Cortex of kidney (tissue), 1 donor: ENCODE measurements at places on chromosomes 7 and 10.

- DNase-seq, result no peak
Observed at GRCh38 chr10:123966896-123967231, 75.3 kb upstream of the CPXM2 start.

- no peak for DNase-seq
Observed at GRCh38 chr10:34628174-34628796, 186.8 kb downstream of the PARD3 start.

- DNase-seq, result no peak
Observed at GRCh38 chr10:102735065-102735562, 8.6 kb upstream of the WBP1L start.

DNA sequence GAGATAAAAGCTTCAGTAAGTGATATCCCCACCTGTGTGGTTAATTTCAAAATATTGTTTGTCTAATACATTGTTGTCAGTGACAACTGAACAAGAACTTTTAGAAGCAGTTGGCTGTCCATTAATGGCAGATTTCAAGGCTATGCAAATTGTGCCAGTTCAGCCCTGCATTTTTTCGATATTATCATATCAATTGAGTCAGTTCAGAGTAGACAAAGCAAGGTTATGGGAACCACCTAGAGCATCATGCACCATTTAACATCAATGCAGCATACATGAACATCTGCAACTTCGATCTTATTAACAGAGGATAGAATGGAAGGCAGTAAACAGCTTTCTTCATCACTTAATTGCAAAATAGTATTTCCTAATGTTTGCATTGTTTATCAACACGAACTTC is 180.7 kb upstream of the KAT6B start:
- no peak for DNase-seq

DNA sequence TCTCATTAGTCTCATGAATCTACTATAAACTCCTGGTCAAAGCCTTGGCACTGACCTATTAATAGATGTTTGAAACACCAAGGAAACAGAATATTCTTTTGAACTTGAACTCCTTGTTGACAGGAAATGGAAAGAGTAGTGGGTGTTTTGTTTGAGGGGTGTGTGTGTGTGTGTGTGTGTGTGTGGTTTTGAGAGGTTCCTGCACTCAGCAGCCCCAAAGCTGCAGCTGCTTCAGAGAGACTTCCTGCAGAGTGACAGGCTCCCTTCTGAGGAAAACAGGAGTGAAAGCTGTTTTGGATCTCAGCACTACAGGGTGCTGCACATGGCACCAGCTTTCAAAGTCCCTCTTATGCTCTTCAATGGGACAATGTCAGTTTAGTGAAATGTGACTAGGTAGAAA is 546.5 kb upstream of the STEAP1 start:
- no peak for DNase-seq

DNA sequence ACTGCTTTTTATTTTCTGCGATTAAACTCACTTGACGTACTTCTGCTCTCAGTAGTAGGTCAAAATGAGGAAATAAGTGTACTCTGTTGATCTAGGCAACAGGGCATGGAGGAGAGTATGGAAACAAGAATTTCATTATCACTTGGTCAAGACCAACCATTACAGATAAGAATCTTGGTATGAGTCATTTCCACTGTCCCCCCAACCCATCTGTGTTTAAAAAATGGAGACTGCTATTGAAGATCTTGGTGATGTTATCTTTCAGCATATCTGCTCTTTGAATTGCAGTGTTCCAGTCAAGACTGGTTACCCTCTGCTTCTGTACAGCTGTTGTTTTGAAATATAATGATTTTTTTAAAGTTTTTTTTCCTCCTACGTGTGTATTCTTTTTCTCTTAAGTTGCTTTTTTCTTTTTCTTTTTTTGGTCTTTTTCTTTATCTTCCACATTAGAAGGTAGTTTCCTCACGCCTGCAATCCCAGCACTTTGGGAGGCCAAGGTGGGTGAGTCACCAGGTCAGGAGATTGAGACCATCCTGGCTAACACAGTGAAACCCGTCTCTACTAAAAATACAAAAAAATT is 11.7 kb downstream of the STAM start:
- no peak for DNase-seq

GRCh38 chr7:143392875-143393266 is 11.7 kb downstream of the ZYX start:
- DNase-seq, result no peak

DNA sequence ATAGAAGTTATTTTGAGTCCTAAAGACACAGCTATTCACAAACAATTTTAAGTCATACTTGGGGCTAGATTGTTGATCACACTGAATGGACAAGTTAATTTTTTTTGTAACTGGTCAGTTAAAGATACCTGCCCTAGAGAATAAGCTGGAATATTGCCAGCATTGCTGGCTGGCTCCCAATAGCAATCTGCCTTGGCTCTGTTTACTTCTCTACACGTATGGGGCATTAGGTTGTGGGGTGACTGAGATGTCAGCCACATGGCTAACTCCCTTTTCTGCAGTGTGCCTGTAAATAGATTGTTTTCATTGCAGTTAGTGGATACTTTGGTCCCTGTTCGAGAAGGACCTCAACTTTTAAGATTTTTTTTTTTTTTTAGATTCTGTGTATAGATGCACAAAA is 128.2 kb downstream of the SEMA3E start:
- DNase-seq, result no peak

DNA sequence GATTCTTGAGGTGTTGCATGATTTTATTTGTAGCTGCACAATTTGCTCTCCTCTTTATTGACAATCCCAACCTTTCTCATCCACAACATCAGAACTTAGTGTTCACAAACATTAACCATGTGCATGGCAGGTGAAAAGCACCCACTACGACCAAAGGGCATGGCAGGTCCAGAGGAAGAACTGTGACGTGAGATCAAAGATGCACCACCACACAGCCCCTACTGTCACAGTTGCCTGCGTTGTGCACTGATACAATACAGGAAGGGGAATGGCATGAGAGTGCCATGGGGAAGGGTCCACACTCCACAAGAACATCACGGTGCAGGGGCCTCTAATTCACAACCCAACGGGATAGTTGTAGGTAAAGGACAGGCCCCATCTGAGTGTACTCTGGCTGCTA is 217.1 kb upstream of the PFKP start:
- no peak for DNase-seq

- no peak for DNase-seq
Observed at GRCh38 chr7:55026867-55027490, 8.2 kb downstream of the EGFR start.

- no peak for DNase-seq
Observed at GRCh38 chr7:113144817-113145216, 26.5 kb upstream of the SMIM30 start.

DNA sequence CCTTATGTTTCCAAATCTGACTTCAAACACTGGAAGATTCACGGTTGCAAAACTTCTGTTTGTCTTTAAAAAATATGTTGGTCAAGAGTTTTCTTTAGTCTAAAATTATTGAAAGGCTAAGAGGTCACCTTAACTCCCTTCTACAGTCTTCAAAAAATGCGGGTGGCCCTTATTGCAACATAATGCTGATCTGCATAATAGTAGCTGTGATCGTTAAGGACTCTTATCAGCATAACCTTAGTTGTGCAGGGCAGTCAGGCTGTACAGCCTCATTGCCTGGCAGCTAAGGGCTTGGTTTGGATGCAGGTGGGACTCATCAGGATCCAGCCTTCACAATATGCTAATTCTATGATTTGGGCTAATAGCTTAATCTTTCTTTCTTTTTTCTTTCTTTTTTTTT is 15.0 kb downstream of the KIAA1217 start:
- no peak for DNase-seq

GRCh38 chr10:84084342-84084741 is 55.0 kb upstream of the GHITM start:
- DNase-seq, result no peak

- DNase-seq, result no peak
Observed at GRCh38 chr7:18861514-18862118, 255.8 kb downstream of the TWIST1 start.

DNA sequence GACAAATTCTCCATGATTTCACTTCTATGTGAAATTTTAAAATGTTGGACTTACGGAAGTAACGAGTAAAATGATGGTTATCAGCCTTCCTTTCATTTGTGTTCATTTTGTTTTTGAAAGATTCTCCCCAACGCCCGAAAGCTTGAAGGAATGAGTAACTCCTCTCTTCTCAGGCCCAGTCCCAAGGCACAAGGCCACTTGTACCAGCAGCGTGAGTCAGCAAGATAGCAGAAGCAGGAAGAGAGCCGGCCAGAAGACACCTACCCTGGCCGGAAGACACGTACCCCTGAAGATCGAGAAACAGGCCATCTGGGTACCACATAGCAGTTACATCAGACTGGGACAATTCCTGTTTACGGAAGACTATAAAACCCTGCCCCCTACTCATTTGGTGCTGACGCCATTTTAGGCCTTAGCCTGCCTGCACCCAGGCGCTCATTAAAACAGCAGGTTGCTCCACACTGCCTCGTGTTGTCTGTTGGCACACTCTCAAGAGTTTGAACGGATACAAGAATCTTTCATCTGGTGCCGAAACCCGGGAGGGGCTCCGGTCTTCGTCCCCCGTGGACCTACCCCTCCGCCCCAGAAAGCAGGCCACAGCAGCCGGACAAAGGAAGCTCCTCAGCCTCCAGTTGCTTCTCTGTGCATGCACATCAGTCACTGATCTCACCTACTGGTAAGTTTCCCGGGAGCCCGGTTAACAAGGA is 60.4 kb downstream of the LRRC17 start:
- DNase-seq, result no peak

DNA sequence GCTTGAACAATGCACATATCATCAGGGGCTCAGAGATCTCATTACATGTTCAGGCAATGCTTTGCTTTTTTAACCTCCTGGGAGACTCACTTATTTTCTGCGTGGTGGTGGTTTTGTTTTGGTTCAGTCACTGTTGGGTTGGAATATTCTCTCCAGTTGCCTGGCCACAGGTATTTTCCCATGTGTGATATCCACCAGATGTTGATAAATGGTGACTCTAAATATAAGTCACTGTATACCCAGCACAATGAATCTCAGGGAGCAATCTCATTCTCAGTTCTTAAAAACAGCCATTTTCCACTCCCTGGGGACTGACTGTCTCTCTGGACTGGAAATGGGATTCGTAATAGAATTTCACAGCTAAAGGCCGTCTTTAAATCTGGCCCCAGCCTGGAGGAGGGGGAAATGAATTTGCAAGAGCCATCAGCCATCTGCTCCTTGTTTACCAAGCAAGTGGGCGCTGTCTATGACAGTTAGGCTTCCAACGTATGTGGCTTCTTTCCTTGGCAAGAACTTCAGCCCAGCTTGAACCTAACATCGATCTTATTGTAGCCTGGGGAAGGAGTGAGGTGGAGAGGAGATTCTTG is 1106.2 kb downstream of the NRG3 start:
- DNase-seq, result no peak

DNA sequence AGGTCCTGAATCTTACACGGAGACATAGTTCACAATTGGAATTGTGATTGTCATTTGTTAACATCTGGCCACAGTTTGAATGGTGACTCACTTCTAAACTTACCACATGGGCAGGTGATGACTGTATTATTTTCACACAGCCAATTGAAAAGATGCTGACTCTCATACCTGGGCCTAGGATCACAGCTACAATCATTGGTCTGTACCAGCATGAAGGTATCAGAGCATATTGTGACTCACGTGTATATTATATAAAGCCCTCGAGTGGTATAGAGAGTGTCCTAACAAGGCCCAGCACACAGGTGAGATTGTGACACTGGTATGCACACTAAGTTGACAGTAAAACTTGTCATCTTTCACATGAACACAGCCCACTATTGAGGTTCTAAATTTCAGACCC is 9.4 kb upstream of the ZNF107 start:
- DNase-seq, result no peak
